ENCODE measurements at places on chromosomes 3 and 15.

- DNase-seq: no peak
These were observed 109.4 kb downstream of the SQOR start for GRCh38 chr15:45744236-45744589.

DNA sequence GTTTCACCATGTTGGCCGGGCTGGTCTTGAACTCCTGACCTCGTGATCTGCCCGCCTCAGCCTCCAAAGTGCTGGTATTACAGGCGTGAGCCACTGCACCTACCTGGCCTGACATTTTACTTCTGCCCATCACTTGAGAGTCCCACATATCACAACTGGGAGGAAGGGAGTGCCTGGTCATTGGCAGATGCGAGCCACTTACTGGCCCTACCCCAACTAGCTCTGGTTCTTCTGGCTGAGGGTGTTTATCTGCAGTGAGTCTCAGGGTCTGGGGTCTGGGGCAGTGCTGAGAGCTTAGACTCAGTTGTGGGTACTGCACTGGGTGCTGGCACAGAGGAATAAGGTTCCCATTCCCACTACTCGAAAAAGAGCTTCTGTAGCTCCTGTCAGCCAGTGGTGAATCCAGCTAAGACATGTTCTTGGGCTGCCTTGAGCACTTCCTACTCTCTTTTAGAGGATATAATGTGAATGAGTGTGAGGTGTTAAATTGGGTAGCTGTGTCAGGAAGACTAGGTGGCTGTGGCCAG, 30.2 kb downstream of the DAG1 start:
- DNase-seq: no peak

DNA sequence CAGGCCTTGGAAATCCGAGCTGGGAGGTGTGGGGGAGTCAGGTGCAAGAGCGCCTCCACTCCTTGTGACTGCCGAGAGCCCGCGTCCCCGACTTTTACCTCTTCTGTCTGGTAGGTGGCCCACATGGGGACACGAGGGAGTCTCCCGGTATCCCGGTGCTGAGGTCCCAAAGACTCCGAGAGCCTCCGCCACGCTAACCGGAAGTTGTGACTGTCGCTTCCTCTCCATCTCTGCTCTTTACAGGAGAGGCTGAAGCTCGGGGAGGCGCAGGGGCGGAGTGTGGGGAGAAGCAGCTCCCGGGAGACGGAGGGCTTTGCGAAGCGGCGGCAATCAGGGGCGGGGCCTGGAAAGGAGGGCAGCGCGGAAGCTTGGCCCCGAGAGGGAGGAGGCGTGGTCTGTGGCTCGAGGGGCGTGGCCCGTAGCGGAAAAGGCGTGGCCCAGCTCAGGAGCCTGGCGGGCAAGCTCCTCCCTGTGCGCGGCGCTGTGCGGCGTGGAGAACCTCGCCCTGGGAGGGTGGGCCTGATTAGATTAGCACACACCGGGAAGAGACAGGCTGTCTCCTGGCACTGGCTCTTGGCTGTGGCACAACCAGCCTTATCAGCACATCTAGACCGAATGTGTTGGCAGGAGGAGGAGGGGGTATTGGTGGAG, 143.9 kb downstream of the GABRB3 start:
- no peak for DNase-seq

GRCh38 chr3:150248116-150248887, 159.8 kb upstream of the TSC22D2 start:
- DNase-seq: no peak

- DNase-seq: no peak
These were observed 5.8 kb upstream of the ZNF770 start for GRCh38 chr15:34993877-34994276.

Data from activated naive CD4-positive, alpha-beta T cell treated with Interleukin-2 at 50 U/mL for 16 hours (primary cell).